ENCODE measurements at places on chromosomes 7 and 10.

DNA sequence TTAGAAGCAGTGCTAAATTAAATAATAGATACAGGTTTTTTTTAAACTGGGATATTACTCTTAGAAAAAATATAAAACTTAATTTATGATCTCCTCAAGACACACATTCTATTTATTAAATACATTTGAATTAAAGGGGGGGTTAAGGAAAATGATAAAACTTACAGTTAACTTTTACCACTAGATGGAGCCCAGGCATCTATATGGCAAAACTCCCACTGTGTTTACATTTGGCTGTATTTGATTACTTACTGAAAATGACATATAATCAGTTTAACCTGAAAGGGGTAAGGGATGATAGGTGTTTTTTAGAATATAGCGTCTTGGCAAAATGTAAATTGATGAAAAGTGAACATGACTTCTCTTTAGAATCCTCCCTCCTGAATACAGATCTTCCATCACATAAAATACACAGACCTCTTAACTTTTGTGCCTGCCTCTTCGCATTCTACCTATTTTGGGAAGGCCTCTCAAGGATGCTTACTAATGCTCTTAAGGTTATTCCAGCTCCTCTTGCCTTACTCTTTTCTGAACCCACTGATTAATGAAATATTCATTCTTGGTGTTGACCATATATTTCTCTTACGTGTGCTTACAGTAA lies 235.7 kb downstream of the AGMO start:
- no peaks in the 10 kb centered on the region for H3K36me3 ChIP-seq
- H3K4me1 ChIP-seq: no peaks in the 10 kb centered on the region
- H3K4me3 ChIP-seq: no peak overlapping the region
- no peak overlapping the region for H3K27ac ChIP-seq
- H3K27me3 ChIP-seq: no peaks in the 10 kb centered on the region

- no peaks in the 10 kb centered on the region for H3K4me1 ChIP-seq
- DNase-seq: no peak
- no peak overlapping the region for H3K27ac ChIP-seq
- peaks cover 15% of the 10 kb centered on the region for H3K27me3 ChIP-seq
These were observed 6.4 kb upstream of the IGFBP1 start for GRCh38 chr7:45881759-45882464.

DNA sequence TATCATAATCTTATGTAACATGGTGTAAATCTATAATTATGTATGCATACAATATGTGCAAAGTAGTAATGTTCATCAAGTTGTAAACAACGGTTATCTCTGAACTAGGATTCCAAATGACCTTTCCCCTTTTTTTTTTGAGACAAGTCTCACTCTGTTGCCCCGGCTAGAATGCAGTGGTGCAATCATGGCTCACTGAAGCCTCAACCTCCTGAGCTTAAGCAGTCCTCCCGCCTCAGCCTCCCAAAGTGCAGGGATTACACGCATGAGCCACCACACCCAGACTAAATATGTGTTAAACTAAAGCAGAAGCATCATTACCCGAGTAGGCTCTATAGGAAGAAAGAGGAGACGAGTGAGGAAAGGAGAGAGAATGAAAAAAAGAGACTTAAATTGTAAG lies 7.8 kb upstream of the KMT2C start:
- no peaks in the 10 kb centered on the region for H3K36me3 ChIP-seq
- H3K4me3 ChIP-seq: no peak overlapping the region
- peaks cover 1% of the 10 kb centered on the region for H3K4me1 ChIP-seq
- no peak for DNase-seq

- H3K4me1 ChIP-seq: no peaks in the 10 kb centered on the region
- H3K4me3 ChIP-seq: no peak overlapping the region
- no peak for DNase-seq
- H3K27me3 ChIP-seq: no peaks in the 10 kb centered on the region
- no peaks in the 10 kb centered on the region for H3K36me3 ChIP-seq
These were observed 127.6 kb downstream of the DNAJB9 start for GRCh38 chr7:108697254-108697653.

DNA sequence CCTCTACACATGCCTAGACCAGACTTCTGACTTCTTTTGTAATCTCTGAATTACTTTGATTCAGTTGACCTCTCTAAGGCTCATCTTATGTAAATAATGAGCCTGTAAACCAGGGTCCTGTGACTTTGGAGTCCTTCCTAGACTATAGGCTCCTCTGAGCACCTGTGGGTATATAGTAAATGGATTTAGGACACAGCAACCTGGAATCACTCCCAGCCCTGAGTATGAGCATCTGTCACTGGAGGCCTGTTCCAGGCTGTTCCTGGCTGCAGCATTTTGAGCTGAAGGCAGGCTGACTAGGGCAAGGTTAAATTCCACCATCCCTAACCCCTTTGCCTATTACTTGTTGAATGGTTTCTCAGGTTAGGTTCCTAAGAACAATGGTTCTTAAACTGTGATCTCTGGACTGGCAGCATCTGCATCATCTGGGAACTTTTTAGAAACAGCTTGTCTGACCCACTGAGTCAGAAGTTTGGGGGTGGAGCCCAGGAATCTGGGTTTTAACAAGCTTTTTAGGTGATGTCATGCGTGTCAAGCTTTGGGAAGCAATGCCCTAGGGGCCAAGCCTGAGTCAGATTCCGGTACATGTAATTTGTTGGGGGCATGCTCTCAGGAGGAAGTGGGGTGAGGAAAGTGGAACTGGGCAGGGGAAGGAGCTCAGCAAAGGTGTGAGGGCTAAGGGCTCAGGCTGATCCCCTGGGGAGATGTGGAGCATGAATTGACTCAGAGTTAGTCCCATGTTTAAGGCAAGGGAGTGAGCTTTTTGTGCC lies 28.2 kb downstream of the MINDY4 start:
- no peak for DNase-seq
- H3K4me3 ChIP-seq: no peak overlapping the region
- H3K4me1 ChIP-seq: peaks cover 14% of the 10 kb centered on the region
- H3K36me3 ChIP-seq: no peaks in the 10 kb centered on the region

- H3K27ac ChIP-seq: no peak overlapping the region
- no peak for DNase-seq
- peaks cover 19% of the 10 kb centered on the region for H3K36me3 ChIP-seq
- H3K4me1 ChIP-seq: peaks cover 3% of the 10 kb centered on the region
- no peak overlapping the region for H3K4me3 ChIP-seq
- no peaks in the 10 kb centered on the region for H3K27me3 ChIP-seq
These were observed 8.1 kb downstream of the FBH1 start for GRCh38 chr10:5898163-5898562.

- H3K4me1 ChIP-seq: no peaks in the 10 kb centered on the region
- H3K27me3 ChIP-seq: no peaks in the 10 kb centered on the region
- H3K27ac ChIP-seq: no peak overlapping the region
- H3K4me3 ChIP-seq: no peak overlapping the region
These were observed 34.0 kb downstream of the ETV1 start for GRCh38 chr7:13955494-13955893.

- peaks cover 23% of the 10 kb centered on the region for H3K4me1 ChIP-seq
- no peaks in the 10 kb centered on the region for H3K27me3 ChIP-seq
- H3K4me3 ChIP-seq: no peak overlapping the region
- peaks cover 14% of the 10 kb centered on the region for H3K36me3 ChIP-seq
These were observed 34.7 kb downstream of the PWWP2B start for GRCh38 chr10:132431537-132432175.

- H3K36me3 ChIP-seq: no peaks in the 10 kb centered on the region
- no peak overlapping the region for H3K27ac ChIP-seq
- DNase-seq: peak; percentile 41
These were observed 588 bp downstream of the GLI3 start for GRCh38 chr7:42236266-42236975.

GRCh38 chr10:47266602-47267001 lies 33.4 kb upstream of the GDF10 start:
- no peak overlapping the region for H3K4me3 ChIP-seq
- DNase-seq: no peak
- no peak overlapping the region for H3K27ac ChIP-seq
- H3K4me1 ChIP-seq: peaks cover 7% of the 10 kb centered on the region

DNA sequence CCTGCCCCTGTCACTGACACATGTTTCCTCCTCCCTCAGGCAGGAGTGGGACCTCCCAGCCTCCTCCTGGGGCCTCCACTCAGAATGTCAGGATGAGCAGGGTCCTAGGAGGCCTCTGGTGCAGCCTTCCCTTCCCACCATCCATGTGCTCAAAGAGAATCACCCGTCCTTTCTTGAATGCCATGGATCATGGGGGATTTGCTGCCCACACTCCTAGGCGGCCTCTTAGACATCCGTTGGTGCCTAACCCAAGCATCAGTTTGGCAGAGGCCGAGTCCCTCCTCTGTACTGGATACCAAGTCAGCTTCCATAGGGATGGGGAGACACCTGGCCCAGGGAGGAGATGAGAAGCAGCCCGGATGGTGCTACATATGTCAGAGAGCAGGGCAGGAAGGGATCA lies 7.0 kb downstream of the NOS3 start:
- H3K4me1 ChIP-seq: peaks cover 38% of the 10 kb centered on the region
- H3K4me3 ChIP-seq: no peak overlapping the region

GRCh38 chr10:52814506-52814905 lies 41.9 kb upstream of the MBL2 start:
- H3K27me3 ChIP-seq: no peaks in the 10 kb centered on the region

- H3K4me1 ChIP-seq: no peaks in the 10 kb centered on the region
- no peak overlapping the region for H3K27ac ChIP-seq
- H3K4me3 ChIP-seq: no peak overlapping the region
- no peak for DNase-seq
- no peaks in the 10 kb centered on the region for H3K36me3 ChIP-seq
- peaks cover 10% of the 10 kb centered on the region for H3K27me3 ChIP-seq
These were observed 142.2 kb downstream of the EMX2 start for GRCh38 chr10:117684672-117685211.

- H3K4me3 ChIP-seq: no peak overlapping the region
- H3K27me3 ChIP-seq: peaks cover 7% of the 10 kb centered on the region
- H3K4me1 ChIP-seq: peaks cover 9% of the 10 kb centered on the region
- no peak overlapping the region for H3K27ac ChIP-seq
- no peak for DNase-seq
These were observed 552.2 kb downstream of the MDFIC start for GRCh38 chr7:115474137-115474536.

- no peaks in the 10 kb centered on the region for H3K4me1 ChIP-seq
- no peak for DNase-seq
- H3K36me3 ChIP-seq: peaks cover 61% of the 10 kb centered on the region
- H3K27ac ChIP-seq: no peak overlapping the region
- no peaks in the 10 kb centered on the region for H3K27me3 ChIP-seq
These were observed 16.1 kb downstream of the BRAT1 start for GRCh38 chr7:2539031-2539911.

DNA sequence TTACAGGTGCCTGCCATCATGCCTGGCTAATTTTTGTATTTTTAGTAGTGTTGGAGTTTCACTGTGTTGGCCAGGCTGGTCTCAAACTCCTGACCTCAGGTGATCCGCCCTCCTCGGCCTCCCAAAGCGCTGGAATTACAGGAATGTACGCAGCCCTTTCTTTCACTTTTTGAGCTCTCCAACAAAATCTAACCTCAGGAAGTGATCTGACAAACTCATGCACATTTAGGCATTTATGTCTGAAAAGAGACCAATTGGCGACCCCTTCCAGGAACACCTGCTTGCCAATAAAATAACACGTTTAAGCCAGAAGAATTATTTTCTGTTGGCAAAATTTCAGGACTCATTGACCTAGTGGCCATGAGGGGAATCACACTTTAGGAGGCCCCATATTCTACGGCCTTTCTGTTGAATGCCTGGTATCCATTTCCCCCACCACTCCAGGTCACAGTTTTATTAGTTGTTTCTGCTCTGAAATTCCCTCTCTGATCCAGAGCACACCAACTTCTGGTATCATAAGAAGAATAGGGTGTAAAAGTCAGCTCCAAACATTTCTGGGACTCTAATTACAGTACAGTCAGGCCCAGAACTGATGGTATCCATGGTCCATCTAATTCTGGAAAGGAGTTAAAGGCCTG lies 65.8 kb upstream of the FRMD4A start:
- DNase-seq: no peak
- H3K27ac ChIP-seq: no peak overlapping the region
- H3K27me3 ChIP-seq: peaks cover 2% of the 10 kb centered on the region
- H3K4me1 ChIP-seq: no peaks in the 10 kb centered on the region

DNA sequence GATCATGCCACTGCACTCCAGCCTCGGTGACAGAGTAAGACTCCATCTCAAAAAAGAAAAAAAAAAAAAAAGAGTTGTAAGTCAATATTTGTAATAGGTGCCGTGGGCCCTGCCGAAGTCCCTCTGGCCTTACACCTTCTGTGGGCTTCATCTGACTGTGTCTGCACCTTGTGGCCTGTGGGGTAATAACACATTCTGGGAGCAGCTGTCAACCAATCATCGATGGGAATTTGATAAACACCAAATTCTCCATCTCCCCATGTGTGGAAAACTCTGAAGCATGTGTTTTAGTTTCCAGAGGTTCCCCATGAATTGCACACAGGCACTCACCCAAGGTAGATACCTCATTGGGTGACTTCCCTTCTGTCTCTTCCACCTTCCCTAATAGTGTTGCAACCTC lies 10.8 kb downstream of the ZNF394 start:
- H3K36me3 ChIP-seq: peaks cover 46% of the 10 kb centered on the region
- H3K27ac ChIP-seq: no peak overlapping the region
- H3K27me3 ChIP-seq: no peaks in the 10 kb centered on the region
- DNase-seq: peak; percentile 52
- H3K4me3 ChIP-seq: no peak overlapping the region

- no peaks in the 10 kb centered on the region for H3K4me1 ChIP-seq
- no peaks in the 10 kb centered on the region for H3K36me3 ChIP-seq
- no peak for DNase-seq
- no peak overlapping the region for H3K27ac ChIP-seq
These were observed 49.5 kb downstream of the SMURF1 start for GRCh38 chr7:99094401-99094800.

GRCh38 chr7:36286226-36286625 lies 103.4 kb upstream of the ANLN start:
- peak; percentile 71 for DNase-seq
- no peak overlapping the region for H3K4me3 ChIP-seq
- H3K27me3 ChIP-seq: no peaks in the 10 kb centered on the region

GRCh38 chr10:104780165-104780564 lies 139.1 kb downstream of the SORCS3 start:
- no peak for DNase-seq
- no peaks in the 10 kb centered on the region for H3K36me3 ChIP-seq
- H3K4me1 ChIP-seq: no peaks in the 10 kb centered on the region
- peaks cover 4% of the 10 kb centered on the region for H3K27me3 ChIP-seq

- H3K27ac ChIP-seq: no peak overlapping the region
- no peaks in the 10 kb centered on the region for H3K27me3 ChIP-seq
- DNase-seq: no peak
- no peak overlapping the region for H3K4me3 ChIP-seq
- H3K4me1 ChIP-seq: peaks cover 4% of the 10 kb centered on the region
These were observed 145.5 kb downstream of the KLF6 start for GRCh38 chr10:3639546-3639945.

DNA sequence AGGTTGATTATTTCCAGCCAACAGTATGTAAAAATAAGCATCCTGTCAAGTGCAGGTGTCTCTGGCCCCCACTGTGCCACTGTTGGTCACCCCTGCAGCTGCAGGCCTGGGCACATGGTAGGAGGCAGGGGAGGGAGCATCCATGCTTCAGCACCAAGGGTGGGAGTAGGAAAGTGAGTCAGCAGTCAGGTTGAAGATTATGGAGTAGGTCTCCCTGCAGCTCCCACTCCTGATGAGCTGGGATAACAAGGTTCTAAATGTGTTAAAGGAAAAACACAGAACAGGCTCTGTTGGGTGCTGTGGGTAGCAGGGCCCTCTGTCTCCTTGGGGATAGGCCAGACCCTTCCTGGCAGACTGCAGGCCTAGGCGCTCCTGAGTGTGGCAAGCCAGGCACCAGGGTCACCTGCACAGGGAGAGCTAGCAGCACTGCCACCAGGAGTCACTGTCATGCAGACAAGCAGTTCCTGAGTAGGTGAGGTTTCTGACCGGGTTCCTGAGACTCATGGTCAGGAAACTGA lies 59.3 kb downstream of the NUDCD3 start:
- no peak overlapping the region for H3K27ac ChIP-seq
- H3K4me1 ChIP-seq: peaks cover 2% of the 10 kb centered on the region
- DNase-seq: peak; percentile 26

GRCh38 chr10:59774451-59774850 lies 21.2 kb upstream of the MRLN start:
- no peak for DNase-seq
- H3K36me3 ChIP-seq: no peaks in the 10 kb centered on the region
- no peak overlapping the region for H3K4me3 ChIP-seq
- no peak overlapping the region for H3K27ac ChIP-seq

All from common myeloid progenitor, CD34-positive (primary cell).